Stimulated activated CD8-positive, alpha-beta memory T cell treated with anti-CD3 and anti-CD28 coated beads, Interleukin-7, amount 100 ng/mL, for 48 hours (primary cell): ENCODE measurements at places on chromosomes 5 and 9.

DNA sequence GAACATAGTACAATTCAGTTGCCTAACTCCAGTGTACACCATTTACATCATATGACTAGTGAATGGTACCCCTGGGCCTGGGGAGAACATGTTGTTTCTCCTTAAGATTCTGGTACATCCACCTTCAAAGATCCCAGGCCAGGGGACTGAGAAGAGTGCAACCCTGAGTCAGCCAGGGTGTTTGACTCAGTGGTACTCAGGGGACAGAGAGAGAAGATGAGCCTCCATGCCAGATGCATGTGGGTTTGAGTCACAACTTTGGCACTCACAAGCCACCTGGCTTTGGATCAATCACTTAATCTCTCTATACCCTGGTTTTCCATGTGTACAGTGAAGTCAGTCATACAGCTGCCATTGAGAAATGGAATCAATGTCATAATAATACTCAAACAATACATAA, 53.7 kb downstream of the MAP1B start:
- DNase-seq = no peak

GRCh38 chr9:105091004-105091640, 153.3 kb upstream of the SLC44A1 start:
- no peak for DNase-seq

DNA sequence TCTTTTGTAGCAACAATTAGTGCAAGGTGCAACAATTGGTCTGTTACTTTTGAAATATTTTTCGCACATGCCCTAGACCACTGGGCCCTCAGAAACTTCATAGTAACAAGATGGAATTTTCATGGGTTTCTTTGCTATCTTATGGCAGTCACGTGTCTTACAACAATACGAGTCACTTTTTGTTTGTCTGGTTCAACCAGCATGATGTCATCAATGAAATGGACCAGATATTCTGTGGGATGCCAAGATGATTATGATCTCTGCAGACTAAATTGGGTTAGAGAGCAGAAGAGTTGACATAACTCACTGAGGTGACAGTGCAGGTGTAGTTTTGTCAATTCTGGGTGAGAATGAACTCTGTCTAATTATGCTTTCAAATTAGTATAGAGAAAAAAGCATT, 239.6 kb upstream of the RIOK2 start:
- no peak for DNase-seq

DNA sequence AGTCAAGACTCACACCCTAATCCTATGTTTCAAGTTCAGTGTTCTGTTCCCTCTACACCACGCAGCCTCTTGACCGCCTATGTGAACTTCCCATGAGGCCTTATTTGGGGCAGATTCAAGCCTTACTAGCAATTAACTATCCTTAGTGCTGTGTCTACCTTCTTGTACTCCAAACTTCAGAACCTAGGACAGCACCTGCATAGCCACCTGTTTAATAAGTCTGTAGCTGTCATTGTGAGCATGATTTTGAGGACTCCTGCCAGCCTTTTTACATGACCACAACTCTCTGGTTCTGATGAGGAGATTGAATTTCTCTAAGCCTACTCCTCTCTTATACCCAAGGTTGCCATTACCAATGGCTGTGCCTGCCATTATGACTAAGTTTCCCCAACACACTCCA, 50.8 kb upstream of the PCSK1 start:
- no peak for DNase-seq

DNA sequence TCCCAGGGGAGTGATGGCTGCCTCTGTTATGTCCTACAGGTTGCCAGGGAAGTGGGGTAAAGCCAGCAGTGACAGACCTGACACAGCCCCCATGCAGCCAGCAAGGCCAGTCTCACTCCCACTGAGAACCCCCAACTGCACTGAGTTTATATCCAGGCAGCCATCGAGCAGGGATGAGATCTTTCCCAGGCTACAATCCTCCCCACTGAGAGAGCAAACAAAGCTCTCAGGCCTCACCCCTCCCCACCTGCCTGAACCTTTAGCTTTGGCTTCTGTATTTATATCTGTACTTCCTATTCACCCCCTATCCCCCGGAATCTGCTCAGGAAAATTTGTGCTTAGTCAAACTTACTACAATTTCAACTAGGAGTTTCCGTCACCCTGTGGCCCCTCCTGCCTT, 284.1 kb downstream of the FAM170A start:
- DNase-seq = no peak

DNA sequence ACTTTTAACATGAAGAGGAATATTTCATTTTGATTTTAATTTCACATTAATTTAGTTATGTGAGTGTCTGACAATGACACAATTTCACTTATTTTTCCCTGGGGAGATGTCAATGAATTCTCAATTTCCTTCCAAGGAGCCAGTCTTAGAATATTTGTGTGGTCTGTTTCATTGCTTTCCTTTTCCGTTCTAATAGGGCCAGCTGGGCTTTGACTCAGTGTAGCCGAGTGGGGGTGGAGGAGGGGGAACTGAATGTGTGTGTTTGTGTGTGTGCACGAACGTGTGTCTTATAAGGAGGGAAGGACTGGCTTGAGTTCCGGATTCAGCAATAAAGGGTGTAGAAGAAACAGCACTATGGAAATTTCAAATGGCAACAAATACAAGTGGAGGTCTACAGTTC, 100.0 kb downstream of the BASP1 start:
- DNase-seq = no peak

GRCh38 chr5:74767579-74767913, 497 bp downstream of the NSA2 start:
- no peak for DNase-seq

DNA sequence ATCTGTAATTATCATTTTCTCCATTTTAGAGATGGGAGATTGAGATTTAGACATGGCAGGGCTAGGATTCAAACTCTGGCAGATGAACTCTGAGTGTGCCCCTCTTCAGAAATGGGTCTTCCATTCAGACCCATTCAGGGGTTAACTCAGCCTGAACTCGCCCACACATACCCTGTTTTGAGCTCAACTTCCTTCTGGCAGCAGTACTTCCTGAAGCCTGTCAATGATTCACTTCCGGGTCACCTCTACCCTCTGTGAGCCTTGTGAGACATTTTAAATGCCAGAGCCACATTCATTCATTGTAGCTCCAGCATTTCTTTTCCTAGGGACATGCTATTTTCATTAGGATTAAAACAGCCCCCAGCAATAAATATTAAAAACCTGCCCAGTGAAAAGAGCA, 209.3 kb upstream of the SLC24A2 start:
- no peak for DNase-seq

- DNase-seq = no peak
These were observed 203.1 kb upstream of the PIK3R1 start for GRCh38 chr5:68012429-68012828.

GRCh38 chr9:69696802-69697201, 24.6 kb upstream of the APBA1 start:
- no peak for DNase-seq

GRCh38 chr5:43581398-43581797, 21.6 kb upstream of the NNT start:
- DNase-seq = no peak

- DNase-seq = no peak
These were observed 11.7 kb downstream of the BICD2 start for GRCh38 chr9:92752812-92753404.

DNA sequence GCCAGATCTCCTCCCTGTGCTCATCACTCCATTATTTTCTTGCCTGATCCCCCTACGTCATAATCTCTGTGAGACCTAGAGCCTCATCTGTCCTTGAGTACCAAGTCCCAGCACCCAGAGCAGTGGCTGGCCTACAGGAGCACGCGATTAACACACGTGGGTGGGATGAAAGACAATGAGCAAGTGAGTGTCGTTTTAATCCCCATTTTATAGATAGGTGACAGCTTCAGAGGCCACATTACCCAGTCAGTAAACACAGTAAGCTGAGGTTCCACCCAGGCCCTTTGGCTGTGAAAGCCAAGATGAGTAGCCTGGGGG, 17.3 kb downstream of the TRUB2 start:
- DNase-seq = no peak

GRCh38 chr5:139383275-139383992, at the start of gene SLC23A1:
TSS of gene SLC23A1 (minus strand) at chr5:139383297. CDS start at chr5:139383253, 44 bp downstream.
- no peak for DNase-seq

GRCh38 chr9:109245310-109245897, 75.5 kb downstream of the EPB41L4B start:
- no peak for DNase-seq

DNA sequence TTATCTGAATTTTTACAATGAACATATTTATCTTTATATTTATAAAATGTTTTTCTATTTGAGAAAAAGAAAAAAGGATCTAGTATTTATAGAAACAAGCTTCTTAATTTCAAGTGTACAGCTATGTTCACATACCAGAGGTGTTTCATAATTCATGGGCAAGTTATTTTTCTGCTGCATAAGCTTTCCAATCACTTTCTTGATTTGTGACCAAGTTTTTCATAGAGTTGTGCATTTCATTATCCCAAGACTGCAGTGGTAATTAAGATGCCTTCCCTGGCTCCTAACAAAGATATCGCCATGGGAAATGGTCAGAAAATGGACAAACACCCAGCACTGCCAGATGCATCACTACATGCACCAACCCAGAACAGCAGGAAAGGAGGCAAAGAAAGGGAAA, 124.6 kb downstream of the GNAQ start:
- no peak for DNase-seq

GRCh38 chr9:127667127-127667844, 39.5 kb upstream of the CFAP157 start:
- no peak for DNase-seq

DNA sequence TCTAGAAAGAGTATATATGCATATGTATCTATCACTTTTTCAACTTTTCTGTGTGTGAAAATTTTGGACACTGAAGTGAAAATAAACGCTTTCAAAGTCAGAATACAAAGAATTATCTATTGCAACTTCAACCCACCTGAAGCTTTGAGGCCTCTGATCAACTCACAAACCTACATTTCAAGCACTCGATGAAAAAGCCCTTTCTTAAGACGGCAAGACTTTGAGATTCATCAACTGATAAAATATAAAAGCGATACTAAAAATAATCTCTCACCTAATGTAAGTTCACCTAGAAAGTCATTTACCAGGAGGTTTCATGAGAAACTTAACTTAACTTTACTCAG, 1.2 kb downstream of the GOLPH3 start:
- no peak for DNase-seq

DNA sequence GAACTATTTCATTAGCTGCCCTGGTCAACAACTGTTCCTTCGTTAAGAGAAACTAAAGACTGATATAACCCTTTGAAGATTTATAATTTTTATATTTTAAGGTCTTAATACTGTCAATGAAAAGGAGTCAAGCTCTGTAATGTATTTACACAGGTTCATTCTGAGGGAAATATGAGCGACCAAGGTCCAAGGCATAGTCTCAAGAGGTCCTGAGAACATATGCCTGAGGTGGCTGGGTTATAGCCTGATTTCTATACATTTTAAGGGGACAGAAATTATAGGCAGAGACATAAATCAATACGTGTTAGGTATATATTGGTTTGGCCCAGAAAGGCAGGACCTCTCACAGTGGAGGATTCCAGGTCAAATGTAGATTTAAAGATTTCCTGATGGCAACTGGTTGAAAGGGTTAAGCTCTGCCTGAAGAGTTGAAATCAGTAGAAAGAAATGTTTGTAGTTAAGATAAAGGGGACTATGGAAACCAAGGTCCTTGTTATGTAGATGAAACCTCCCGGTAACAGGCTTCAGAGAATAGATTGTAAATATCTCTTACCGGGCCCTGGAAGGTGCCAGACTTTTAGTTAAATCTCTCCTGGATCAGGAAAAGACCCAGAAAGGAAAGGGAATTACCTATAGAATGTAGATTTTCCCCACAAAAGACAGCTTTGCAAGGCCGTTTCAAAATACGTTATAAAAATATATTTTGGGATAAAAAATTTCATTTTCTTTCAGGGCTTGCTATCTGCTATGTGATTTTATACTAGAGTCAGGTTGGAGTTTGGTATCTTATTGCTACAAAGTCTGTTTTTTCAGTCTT, 107.3 kb upstream of the PRLR start:
- no peak for DNase-seq

- no peak for DNase-seq
These were observed 140.2 kb downstream of the SEC61B start for GRCh38 chr9:99362321-99362720.

DNA sequence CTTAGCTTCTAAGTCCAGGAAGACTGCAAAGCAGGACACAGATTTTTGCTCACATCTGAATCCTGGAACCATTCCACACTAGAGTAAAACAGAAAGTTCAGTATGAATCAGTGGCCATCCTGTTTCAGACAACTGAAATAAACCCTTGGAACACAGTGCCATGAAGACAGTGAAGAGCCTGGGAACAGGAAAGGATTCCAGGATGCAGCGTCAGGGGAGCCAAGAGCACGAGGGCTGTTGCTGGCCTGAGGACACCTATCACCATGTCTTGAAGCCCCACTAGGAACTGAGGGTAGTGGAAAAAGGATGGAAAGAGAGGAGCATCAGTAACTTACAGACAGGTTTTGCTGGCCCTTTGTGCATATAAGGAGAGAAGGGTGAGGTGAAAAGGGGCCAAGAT, 115.3 kb upstream of the FSTL4 start:
- no peak for DNase-seq

DNA sequence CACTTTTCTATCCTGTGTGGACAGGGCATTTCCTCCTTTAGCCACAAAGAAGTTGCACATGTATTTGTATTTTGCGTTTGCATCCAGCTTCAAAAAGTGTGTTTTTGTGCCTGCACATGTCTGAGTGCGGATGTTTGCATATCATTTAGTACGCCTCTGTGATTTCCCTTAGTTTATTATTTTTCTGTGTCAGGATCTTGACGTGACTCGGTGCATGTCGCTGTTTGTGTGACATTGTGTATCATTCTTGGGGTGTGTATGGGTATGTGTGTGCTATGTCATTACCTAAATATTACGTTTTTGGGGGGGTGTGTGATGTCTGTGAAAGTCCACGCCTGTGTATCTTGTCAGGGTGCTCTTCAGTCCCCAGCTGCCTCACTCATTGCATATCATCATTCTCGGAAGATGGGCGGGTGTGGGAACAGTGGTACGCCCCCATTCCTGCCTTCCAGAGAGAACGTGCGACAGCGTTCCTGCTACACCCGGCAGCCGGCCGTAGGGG, 416 bp upstream of the PAIP2 start:
- DNase-seq = no peak

GRCh38 chr9:14768405-14769229, 46.1 kb upstream of the CER1 start:
- DNase-seq = no peak

DNA sequence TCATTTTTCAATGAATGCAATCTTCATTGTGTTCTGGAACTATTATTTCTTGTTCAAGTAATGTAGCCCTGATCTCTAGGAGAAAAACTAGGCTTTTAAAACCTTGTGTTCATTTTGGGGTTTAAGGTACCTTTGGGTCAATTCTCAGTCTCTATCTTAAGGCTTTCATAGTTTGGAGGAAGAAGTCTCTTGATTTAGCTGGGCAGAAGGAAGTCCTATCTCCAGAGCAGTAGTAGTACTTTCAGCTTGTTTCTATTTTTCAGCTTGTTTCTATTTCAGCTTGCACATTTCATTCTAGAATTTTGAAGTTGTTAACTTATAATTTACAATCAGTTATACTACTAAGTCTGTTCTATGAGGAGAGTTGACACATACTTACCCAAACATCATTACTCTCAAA, 15.2 kb downstream of the CSNK1G3 start:
- no peak for DNase-seq

- no peak for DNase-seq
These were observed 335.3 kb upstream of the ADAMTS16 start for GRCh38 chr5:4804691-4805360.

- DNase-seq = no peak
These were observed 3.4 kb downstream of the LRRC70 start for GRCh38 chr5:62581836-62582597.

- DNase-seq = no peak
These were observed 41.6 kb downstream of the CHSY3 start for GRCh38 chr5:129945774-129946270.

- DNase-seq = no peak
These were observed 21.5 kb upstream of the FCN1 start for GRCh38 chr9:134939080-134939733.

GRCh38 chr5:149521739-149522685, 29.2 kb downstream of the CSNK1A1 start:
- no peak for DNase-seq
